Heart right ventricle (tissue), 16 donors: ENCODE measurements at places on chromosomes 2 and 18. TPM values are rescaled to one million over a fixed set of nuclear protein-coding genes. Genes with fewer than 3 reads are reported as not detected.

DNA sequence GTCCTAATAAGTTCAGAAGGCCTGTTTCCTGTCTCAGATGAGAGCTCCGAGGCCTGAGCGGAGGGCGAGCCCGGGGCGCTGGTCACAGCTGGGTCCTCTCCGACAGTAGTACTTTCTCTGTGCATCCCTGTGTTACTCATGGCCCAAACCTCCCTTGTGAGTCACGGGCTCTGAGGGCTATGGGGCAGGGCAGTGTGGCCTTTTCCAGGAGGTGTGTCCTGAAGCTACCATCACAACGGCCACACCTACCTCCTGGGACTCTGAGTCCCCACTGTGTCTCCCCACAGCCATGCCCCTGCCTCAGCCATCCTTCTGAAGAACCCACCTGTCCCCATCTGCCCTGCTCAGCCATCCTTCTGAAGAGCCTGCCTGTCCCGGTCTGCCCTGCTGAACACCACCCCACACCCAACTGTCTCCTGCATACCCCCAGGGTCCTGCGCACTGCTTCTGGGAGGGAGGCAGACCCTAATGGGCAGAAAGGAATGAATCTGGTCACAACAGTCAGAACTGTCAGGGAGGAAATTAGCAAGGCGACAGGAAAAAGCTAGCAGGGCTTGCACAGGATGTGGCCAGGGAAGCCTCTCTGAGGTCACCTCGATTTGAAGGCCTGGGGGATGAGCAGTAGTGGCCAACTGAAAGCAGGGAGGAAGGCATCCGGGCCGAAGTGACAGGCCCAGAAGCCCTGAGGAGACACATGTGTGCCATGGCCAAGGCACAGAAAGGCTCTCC lies 145.4 kb upstream of the RIOK3 start:
- no peak overlapping the region for H3K27ac ChIP-seq
- no peaks in the 10 kb centered on the region for H3K36me3 ChIP-seq
- H3K4me1 ChIP-seq, result peaks cover 25% of the 10 kb centered on the region
- H3K4me3 ChIP-seq, result no peak overlapping the region
- H3K27me3 ChIP-seq, result no peaks in the 10 kb centered on the region

DNA sequence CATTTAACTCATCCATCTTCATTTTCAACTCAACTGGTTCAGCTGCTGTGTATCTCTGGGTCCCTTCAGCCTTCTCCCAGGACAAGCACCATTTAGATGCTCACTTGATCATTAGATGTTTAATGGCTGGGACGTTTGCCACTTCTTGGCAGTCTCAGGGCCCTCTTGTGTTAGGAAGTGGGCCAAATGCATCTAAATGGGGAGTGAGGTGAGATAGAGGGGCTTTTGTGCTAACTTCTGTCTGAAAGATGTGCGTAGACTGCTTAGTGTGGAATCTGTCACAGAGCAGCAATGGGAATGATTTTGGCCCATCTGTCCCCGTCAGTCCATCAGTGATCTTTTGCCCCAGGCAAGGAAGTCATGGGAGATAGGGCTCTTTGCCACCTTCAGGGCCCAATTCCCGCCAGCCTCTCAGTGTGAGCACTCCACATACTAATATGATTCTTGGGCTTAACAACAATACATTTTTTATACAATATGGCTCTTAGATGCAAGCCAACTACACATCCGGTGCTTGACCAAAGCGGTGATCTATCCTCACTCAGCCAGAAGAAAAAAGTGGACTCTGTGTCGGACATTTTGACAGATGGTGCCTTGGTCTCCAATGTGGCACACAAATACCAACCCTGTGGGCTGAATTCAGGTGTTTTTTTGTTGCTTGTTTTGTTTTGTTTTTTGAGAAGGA lies 95.7 kb upstream of the EPC2 start:
- H3K4me1 ChIP-seq, result peaks cover 4% of the 10 kb centered on the region
- H3K27ac ChIP-seq, result no peak overlapping the region
- no peak for DNase-seq
- H3K36me3 ChIP-seq, result no peaks in the 10 kb centered on the region

- DNase-seq, result no peak
- H3K27ac ChIP-seq, result no peak overlapping the region
- H3K27me3 ChIP-seq, result no peaks in the 10 kb centered on the region
- no peak overlapping the region for H3K4me3 ChIP-seq
- H3K36me3 ChIP-seq, result no peaks in the 10 kb centered on the region
Observed at GRCh38 chr2:189218236-189218635, 38.7 kb upstream of the COL5A2 start.

DNA sequence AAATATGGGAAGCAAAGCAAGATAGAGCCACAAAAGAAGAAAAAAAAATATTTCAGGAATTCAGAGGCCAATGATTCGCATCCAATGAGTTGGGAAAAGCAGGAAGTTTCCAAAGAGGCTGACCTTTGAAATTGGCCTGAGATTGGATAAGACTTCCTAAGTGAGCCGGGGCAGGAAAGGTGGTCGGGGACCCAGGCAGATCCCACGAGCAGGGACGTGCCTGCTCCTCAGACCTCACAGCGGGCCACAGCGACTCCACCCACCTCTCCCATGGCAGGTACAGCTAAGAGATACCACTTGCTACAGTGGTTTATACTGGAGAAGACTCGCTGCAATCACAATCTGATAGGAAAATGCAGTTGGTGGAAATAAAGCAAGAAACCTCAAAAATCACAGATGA lies 102.8 kb upstream of the SALL3 start:
- peaks cover 18% of the 10 kb centered on the region for H3K27me3 ChIP-seq
- no peaks in the 10 kb centered on the region for H3K36me3 ChIP-seq
- DNase-seq, result no peak
- no peak overlapping the region for H3K27ac ChIP-seq
- H3K4me1 ChIP-seq, result no peaks in the 10 kb centered on the region
- no peak overlapping the region for H3K4me3 ChIP-seq

GRCh38 chr2:104703669-104704068 lies 150.2 kb upstream of the POU3F3 start:
- no peaks in the 10 kb centered on the region for H3K36me3 ChIP-seq
- no peak for DNase-seq
- H3K27ac ChIP-seq, result no peak overlapping the region
- no peak overlapping the region for H3K4me3 ChIP-seq

DNA sequence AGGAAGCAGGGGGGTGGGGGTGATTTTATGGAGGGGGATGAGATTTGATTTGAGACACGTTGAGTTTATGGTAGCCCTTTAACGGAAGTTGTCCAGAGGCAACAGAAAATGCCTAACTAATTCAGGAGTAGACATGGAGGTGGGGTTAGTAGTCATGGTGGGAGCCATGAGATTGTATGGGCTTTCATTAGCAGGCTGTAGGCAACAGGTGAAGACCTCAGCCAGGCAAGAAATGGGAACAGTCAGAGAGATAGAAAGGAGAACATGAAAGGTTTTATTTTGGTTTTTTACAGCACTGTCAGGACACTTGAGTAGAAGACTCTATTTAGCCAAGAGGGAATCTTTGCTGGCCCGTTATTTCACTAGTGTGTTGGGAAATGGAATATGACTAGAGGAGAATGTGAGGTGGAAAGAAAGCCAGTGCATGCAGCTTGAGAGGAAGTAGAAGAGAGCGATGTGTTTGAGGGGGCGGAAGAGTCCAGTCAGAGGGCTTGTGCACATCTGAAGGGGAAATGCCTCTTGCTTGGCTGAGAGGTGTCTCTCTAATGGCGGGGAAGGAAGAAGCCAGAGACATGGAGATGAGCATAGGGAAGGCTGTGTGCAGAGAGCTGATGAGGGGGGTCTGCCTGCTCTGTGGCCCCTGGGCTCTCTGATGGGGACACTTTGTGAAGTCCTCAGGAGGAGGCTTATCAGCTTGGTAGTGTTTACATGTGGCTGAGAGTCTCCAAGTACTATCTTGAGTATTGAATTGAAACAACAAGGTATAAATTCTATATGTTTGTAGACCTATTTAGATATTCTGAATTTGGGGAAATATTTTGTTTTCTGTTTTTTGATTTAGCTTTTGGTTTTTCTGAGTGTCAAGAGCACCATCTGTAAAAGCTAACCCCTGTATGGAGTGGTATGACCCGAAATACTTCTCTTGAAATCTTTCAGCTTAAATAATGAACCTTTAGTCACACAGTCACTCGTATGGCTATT lies 66.9 kb upstream of the ITM2C start:
- no peaks in the 10 kb centered on the region for H3K27me3 ChIP-seq
- no peak for DNase-seq
- no peak overlapping the region for H3K27ac ChIP-seq
- no peaks in the 10 kb centered on the region for H3K36me3 ChIP-seq

DNA sequence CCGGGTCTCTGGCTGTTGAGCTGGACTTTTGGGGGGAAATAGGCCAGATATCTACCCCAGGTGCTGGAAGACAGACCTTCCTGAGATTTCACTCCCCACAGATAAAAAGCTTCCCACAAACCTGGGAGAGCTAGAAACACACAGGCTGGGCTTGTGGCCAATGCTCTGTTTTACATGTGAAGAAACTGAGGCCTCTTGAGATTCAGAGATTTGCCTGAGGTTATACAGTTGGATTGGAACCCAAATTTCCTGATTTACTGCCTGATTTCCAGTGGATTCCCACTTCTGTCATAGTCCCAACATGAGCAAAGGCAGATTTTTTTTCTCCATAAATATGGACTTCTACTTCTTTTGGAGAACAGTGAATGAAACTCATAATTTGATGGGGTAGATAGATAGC lies 360.2 kb downstream of the SETBP1 start:
- no peak overlapping the region for H3K4me3 ChIP-seq
- H3K27me3 ChIP-seq, result no peaks in the 10 kb centered on the region
- no peaks in the 10 kb centered on the region for H3K36me3 ChIP-seq
- DNase-seq, result no peak
- no peaks in the 10 kb centered on the region for H3K4me1 ChIP-seq

DNA sequence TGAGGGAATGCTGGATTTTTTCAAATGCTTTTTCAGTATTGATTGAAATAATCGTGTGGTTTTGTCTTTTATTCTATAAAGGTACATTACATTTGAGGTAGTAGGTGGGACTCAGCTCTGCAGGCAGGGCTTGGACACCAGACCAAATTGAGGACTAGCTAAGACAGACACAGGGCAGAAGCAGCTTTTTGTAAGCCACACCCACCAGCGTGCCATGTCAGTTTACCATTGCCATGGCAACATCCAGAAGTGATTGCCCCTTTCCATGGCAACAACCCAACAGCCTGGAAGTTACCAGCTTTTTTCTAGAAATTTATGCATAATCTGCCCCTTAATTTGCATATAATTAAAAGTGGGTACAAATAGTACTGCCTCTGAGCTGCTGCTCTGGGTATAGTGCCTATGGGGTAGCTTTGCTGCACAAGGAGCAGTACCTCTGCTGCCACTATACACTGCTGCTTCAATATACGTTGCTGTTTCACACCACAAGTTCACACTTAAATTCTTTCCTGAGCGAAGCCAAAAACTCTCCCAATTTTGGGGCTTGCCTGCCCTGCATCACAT lies 23.6 kb upstream of the VWA3B start:
- no peak overlapping the region for H3K27ac ChIP-seq
- no peak overlapping the region for H3K4me3 ChIP-seq
- H3K4me1 ChIP-seq, result no peaks in the 10 kb centered on the region

GRCh38 chr2:34731292-34731691 lies 1132.2 kb upstream of the FAM98A start:
- H3K36me3 ChIP-seq, result no peaks in the 10 kb centered on the region
- no peaks in the 10 kb centered on the region for H3K27me3 ChIP-seq
- no peak overlapping the region for H3K27ac ChIP-seq

DNA sequence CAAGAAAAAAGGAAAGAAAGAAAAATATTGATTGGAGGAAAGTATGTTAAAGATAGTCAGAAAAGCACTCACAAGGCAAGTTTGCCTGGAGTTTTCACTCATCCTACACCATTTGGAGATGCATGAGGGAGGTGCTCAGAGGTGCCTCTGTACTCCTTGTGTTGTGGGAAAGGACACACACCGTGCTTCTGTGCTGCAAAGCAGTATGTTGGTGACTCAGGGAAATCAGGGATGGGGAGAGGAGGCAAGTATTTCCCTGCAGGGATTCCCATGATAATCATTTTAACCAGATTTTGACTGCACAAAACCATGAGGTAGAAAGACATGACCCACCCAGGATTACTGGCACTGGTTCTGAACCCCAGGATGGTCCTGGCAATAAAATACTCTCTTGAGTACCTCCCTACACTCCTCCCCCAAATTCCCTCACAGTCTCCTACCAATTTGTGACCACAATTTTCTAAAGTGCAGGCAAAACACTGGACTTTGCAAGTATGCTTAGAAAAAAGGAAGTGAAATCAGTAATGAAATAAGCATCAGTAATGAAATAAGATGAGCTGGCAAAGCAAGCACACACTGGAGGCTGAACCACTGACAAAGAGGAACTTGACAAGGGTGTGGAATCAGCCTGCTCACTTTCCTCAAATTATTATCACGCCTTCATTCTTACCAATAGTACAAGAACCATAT lies 155.5 kb upstream of the ACVR2A start:
- no peak overlapping the region for H3K27ac ChIP-seq
- peaks cover 20% of the 10 kb centered on the region for H3K4me1 ChIP-seq
- H3K27me3 ChIP-seq, result no peaks in the 10 kb centered on the region
- no peak for DNase-seq
- no peaks in the 10 kb centered on the region for H3K36me3 ChIP-seq
- no peak overlapping the region for H3K4me3 ChIP-seq

DNA sequence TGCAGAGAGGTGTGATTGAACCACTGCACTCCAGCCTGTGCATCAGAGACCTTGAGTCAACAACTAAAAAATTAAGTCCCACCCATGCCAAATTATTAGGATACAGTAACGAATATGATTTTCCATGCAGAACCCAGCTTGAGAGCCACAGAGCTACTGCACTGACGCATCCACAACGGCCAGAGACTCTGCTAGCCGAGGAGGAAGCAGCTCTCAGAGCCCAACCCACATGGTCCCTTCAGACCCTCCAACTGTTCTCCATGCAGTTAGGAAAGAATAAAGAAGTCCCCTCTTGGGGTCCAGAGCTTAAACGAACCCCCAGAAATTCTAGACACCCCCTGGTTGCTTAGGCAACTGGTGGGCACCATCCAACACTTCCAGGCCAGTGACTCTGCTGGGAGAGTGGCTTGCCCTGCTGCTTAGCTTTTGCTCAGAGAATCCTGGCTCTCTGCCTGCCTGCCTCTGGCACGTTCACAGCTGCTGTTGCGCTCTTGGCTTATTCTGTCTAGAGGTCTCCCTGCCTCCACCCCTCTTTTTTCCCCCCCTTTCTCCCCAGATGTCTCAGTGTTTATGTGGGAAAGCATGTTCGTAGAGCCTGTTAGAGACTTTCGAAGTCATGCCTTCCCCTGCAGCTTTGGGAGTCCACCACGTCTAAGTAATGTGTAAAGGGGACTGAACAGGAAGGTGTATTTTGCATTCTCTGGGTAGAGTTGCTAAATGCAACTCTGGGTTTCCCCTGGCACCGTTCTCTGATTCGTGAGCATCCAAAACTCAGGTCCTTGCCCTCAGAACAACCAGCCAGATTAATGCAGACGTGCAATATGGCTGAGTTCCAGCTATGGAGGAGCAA lies 26.0 kb upstream of the SP3 start:
- H3K4me3 ChIP-seq, result no peak overlapping the region
- H3K27ac ChIP-seq, result peak overlapping the region; percentile 62
- no peaks in the 10 kb centered on the region for H3K27me3 ChIP-seq
- peaks cover 48% of the 10 kb centered on the region for H3K4me1 ChIP-seq

GRCh38 chr2:197805715-197806633 lies 1.6 kb downstream of the PLCL1 start:
- peak overlapping the region; percentile 85 for H3K27ac ChIP-seq
- H3K27me3 ChIP-seq, result no peaks in the 10 kb centered on the region
- H3K36me3 ChIP-seq, result no peaks in the 10 kb centered on the region

Gene RIT2
- total RNA-seq, result not detected

Gene FLACC1
- total RNA-seq, result 5.6 TPM

Gene AQP12B
- not detected for total RNA-seq

Gene KIF5C
- total RNA-seq, result 0.37 TPM
